NCI-H1092 treated with DMSO at 0.1 percent for 48 hours (cell line): ENCODE measurements at places on chromosomes 1 and 21.

- DNase-seq, result no peak
Observed at GRCh38 chr1:100642826-100643225, 76.7 kb upstream of the VCAM1 start.

DNA sequence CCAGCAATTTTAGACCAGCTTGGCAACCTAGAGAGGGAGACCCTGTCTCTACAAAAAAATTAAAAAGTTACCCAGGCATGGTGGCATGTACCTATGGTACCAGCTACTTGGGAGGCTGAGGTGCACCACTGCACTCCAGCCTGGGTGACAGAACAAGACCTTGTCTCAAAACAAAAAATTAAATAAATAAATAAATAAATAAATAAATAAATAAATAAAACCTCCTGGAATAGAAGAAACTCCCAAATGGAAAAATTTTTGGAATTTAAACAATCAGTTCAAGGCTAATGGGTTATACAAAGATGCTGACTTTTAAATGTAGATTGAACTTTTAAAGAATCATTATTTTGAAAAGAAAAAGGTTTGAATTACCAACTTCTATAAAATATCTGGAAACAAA lies 22.2 kb downstream of the UBR4 start:
- DNase-seq, result no peak

DNA sequence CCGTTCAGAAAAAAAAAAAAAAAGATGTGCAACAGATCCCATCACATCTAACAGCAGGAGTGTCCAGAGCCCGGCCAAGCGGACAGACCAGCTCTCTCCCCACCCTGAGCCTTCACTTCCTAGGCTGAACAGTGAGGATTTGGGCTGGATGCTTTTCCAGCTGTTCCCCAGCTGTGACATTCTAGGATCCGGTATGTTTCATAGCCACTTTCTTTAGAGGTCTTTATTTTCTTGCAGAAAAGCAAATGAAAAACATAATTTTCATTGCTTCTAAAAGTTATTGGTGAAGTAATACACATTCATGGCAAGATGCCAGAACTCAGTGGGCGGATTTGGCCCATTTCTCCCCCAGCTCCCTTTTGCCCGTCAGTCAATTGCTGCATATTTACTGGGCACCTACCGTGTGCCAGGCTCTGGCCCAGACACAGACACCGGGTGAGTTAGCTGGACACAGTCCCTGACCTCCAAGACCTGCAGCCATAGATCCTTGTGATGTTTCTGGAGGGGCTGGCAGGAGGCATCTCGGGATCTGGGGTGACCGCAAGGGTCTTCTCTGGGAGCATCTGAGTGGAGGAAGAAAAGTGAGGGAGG lies 213.7 kb upstream of the VAMP3 start:
- no peak for DNase-seq

- no peak for DNase-seq
Observed at GRCh38 chr1:30146448-30146847, 576.9 kb downstream of the MATN1 start.

DNA sequence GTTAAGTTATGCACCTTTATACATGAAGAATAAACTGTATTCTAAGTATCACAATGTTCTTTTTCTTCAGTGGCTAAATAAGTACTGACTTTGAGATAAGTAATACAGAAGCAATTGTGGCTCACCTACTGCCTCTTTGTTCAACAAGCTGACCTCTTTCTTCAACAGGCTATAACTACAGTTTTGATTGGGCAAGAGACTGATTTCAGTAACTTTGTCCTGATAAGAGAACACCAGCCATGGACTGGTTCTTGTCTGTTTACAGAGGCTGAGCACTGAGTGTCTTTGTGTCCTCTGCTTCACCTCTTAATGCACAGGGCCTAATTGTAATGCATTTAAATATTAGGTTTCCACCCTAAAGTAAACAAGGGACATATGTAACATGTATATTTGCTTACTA lies 34.6 kb upstream of the PDE4B start:
- DNase-seq, result no peak

- peak; percentile 18 for DNase-seq
Observed at GRCh38 chr1:153346077-153346723, 2.4 kb downstream of the PGLYRP4 start.

DNA sequence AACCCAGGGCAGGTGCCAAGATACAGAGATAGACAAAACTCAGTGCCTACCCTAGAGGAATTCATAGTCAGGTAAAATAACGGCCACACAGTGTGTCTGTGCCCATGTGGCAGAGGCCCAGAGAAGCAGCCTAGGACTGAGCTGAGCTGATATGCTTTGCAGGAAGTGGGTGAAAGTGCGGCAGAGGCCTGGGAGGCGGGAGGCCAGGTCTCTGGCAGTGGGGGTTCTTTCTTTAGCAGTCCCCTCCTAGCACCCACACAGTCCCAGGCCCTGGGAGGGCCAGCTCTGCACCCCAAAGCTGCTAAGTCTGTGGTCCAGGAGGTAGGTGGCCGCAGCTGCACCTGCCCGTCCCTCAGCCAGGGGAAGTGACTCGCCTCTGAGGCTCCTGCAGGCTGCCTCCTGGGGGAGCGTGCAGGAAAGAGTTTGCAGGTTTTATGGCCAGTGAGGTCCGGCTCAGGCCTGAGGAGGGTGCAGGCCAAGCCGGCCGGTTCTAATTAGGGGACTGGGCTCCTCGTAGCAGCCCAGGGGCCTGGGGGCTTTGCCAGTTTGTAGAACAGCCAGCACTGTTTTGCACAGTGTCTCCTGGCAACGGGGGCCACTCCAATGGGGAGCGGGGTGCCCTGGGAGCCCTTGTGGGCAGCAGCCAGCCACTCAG lies 107.9 kb downstream of the SPSB1 start:
- no peak for DNase-seq

DNA sequence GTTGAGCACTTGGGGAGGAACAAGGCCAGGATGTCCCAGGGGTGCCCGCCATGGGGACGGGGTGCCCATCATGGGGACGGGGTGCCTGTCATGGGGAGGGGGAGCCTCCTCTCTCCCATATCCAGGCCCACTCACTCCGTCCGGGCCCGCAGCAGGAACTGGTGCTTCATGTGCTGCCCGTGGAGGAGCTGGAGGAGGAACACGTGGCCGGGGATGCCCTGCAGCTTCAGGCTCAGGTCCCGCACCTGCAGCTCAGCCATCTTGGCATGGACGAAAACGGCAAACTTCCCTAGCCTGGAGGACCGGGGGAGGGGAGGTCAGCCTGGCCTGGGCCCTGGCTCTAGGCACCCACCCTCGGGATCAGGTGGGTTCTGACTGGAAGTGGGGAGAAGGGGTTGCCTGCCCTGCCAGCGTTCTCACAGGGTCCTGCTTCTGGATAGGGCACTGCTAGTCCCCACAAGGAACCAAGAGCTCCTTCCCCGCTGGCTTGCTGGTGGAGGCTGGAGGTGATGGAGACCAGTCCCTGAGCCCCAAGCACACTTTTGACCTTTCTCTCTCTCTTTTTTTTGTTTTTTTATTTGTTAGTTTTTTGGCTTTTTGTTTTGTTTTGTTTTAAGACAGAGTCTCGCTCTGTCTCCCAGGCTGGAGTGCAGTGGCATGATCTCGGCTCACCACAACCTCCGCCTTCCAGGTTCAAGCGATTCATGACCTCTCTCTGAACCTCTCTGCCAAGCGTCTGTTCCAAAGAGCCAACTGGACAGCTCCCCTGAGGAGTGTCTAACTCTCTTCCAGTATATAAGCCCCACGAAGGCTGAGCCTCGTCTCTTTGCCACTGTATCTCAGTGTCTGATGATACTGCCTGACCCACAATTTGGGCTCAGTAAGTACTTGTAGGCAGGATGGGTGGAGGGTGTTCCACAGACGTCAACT lies 9.9 kb downstream of the ARHGEF19 start:
- DNase-seq, result no peak

DNA sequence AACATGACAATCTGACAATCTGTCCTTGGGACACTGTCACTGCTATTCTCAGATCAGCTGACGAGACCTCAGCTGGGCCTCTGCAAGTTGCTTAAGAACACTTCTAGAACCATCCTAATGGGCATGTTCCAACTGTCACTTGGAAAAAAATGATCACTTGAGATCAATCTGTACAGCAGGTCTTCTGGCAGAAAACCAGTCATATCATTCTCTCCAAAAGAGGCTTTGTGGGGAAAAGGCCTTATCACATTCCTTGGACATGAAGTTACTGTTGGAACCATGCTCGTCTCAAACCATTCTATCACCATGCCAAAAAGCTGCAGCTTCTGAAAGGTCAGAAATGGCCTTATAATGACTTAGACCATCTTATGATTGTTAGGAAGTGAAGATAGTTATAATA lies 744.2 kb downstream of the USP25 start:
- DNase-seq, result no peak

GRCh38 chr1:170174395-170174794 lies 28.6 kb downstream of the NTMT2 start:
- no peak for DNase-seq

- DNase-seq, result no peak
Observed at GRCh38 chr1:221334062-221334461, 407.8 kb downstream of the DUSP10 start.

- DNase-seq, result no peak
Observed at GRCh38 chr1:213719462-213719861, 268.3 kb upstream of the PROX1 start.

DNA sequence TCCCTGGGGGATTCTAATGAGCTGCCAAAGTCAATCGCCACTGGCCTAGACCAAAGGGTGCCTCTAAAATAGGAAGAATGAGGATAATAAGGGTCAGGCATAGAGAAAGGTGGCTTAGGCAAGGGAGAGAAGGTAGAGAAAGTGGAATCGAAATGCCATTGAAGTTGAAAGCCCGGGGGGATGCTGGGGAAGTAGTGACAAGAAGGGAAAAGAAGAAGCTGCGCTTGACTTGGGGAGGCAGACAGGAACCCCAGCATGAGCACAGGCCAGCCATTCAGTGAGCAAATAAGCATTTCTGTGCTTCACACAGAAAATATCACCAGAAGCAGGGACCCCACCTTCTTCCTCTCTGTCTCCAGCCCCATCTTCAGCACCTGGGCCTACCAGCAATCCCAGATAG lies 1.5 kb downstream of the CD2 start:
- DNase-seq, result no peak

GRCh38 chr1:108644984-108645383 lies 15.9 kb downstream of the HENMT1 start:
- no peak for DNase-seq

- DNase-seq, result no peak
Observed at GRCh38 chr1:86239490-86239889, 82.9 kb upstream of the COL24A1 start.

DNA sequence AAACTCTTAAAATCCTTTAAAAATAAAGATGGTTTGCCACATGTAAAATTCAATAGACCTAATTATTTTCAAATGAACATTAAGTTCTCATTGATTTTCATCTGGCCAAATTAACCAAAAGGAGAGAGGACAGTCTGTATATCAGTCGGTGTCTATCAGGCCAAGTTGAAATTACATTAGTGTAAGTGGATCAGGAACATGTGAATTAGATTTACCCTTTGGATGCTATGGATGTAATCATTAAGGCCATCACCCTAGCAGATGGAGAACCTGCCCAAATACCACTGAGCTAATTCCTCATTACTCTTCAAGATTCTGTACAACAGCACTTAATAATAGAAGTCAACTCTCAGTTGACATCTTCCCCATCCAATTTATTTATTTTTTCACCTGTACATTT lies 29.5 kb upstream of the DPT start:
- DNase-seq, result no peak

DNA sequence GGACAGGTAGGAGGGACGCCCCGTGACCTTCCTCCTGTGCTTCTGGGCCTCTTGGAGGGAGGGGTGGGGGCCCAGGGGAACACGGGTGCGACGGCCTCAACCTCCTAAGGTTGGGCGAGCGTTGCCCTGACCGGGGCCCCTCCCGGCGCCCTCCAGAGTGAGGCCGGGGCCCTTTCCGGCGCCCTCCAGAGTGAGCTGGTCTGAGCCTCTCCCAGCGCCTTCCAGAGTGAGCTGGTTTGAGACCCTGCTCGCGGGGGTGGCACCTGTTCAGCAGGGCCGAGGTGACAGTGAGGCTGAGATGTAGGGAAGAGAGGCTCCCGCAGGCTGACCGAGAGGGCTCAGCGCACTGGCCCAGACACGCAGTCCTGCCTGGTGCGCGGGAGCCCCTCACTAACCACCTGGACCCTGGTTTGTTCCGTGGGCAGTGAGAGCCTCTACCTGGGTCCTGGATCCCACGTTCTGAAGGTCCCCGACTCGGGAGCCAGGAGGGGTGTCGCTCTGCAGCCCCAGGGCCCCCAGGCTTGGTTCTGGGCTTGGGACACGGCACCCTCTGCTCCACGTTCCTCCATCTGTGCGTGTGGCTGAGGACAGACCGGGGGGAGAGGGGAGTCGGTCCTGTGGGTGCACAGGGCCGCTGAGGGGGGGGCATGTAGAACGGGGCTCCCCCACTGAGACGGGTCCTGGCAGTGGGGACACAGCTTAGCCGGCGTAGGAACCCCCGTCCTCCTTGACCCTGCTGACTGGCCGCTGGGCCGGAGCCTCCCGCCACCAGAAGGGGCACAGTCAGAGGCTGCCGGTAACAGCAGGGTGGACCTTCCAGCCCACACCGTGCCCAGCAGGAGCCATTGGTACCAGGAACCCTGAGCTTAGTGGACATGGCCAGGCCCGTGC lies 1.4 kb downstream of the COL6A1 start:
- DNase-seq, result no peak

DNA sequence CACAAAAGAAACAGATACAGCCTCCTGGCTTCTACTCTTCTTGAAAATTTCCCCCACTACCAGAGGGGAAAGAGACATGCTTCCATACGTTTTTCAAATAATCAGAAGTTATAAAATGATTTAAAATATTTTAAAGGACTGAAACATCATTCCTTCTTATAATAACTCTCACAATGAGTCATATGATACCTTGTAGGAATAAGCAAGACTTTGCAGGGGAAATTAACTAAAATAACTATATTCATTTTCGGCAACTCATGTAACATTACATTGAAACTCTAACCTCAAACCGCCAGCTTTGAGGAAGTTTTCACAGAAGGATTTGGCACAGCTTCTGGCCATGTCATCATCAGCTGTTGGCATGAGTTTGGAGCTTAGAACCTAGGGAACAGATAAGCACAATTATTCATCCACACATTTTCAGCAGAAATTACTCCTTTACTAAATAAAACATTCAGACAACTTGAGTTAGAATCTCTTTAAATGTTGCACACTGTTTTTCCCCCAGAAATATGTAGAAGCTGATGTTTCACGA lies 85.9 kb downstream of the USP24 start:
- DNase-seq, result no peak

DNA sequence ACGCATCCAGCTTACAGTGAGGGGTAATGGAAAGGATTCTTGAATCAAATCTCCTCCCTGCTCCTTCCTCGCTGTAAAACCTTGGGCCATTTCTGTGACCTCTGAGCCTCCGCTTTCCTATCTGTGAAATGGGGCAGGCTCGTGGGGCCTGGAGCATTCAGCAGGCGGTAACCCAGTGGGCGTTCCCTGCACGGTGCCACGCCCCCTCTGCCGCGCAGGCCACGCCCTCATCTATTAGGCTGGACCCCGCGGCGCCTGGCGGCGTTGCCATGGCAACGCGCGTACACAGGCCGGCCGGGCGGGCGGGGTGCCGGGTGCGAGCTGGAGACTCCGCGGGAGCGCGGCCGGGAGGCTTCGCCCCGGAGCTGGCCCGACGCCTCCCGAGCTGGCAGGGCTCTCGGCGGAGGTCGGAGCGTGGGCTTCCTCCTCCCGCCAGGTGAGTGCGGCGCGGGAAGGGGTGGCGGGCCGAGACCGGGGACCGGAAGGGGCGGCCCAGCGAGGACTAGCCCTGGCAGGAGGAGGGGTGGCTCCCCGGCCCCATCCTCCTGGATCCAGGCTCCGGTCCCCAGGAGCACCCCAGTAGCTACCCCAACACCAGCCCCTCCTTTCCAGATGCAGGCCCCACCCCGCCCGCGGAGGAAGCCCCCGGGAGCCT lies at the start of gene FHAD1:
FHAD1 (plus strand) TSS at position 264 of the 655 bp plus-strand sequence. CDS start 4,562 bp downstream, outside the sequence.
- peak; percentile 71 for DNase-seq

- DNase-seq, result no peak
Observed at GRCh38 chr1:226976978-226977642, 37.0 kb downstream of the COQ8A start.
